ENCODE measurements at places on chromosomes 5 and 9.

DNA sequence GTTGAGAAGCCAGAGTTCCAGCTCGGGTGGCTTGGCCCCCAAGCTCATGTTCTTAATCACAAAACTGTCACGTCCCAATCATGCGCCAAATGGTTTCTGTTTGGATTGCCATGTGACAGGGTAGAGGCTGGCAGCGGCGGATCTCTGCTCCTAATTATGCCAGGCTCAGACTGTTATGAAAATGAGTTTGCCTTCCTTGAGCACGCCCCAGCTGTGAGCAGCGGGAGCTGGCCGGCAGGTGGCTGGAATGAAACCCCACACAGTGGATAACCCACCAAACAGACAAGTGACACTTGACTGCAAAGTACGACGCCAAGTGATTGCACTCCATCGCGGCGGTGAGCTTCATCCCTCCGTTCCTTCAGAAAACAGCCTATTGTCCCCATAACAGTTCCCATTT lies 75.4 kb downstream of the CFAP77 start:
- no peak for DNase-seq

- no peak for DNase-seq
Observed at GRCh38 chr9:137590123-137590468, 216 bp downstream of the ZMYND19 start.

DNA sequence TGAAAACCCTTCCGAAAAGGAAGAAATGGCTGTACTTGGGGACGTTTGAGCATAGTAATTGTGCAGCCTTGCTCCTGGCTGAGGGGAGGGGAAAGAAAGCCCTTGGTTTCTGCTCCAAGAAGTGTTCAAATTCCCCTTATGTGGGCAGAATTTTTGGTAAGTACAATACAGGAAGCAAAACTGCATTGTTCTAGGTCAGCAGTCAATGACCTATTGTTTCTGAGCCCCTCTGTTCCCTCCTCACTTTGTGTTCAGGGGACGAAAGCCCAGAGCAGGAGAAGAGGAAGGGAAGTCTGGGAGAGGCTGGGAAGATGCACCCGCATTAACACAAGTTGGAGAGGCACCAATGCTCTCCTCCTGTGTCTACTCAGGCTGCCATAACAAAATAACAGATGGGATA lies 11.9 kb downstream of the BASP1 start:
- no peak for DNase-seq

DNA sequence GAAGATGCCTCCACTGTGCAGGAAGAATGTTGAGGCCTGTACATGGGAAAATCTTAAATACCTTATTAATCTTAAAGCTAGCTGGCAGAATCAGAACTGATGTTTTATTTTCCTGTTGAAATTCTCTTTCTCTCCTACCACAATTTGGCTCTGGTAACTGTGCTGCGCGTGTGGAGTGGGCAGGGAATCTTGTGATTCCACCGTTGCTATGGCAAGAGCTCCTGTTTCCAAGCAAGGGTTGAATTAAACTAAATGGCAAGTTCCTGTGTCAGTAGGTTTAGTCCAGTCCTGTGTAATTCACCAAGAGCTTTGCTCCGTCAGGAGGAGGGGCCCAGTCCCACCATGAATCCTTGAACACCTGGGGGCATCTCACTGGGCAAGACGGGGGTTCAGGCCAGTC lies 36.4 kb downstream of the NXNL2 start:
- DNase-seq, result no peak

DNA sequence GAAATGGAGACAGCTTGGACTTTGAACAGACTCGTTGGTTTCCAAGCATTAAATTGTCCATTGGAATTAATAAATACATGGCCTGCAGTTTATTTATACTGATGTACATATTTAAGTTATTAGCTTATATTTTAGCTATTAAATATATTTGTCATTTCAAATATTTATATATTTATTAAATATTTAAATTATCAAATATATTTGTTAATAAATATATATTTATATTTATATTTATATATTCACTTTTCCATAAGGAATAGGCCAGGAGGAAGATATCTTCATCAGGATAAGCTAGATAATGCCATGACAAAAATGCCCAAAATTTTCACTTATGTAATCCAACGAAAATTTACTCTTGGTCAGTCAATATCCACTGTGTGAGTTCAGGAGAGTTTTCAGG lies 229.9 kb downstream of the ZNF608 start:
- no peak for DNase-seq

Measured in stimulated activated CD4-positive, alpha-beta T cell treated with anti-CD3 and anti-CD28 coated beads, Interleukin-15, amount 100 ng/mL, for 48 hours (primary cell).